ENCODE measurements at places on chromosomes 3 and 15.

- peak; percentile 67 for DNase-seq
Observed at GRCh38 chr3:195187609-195188425, 83.1 kb downstream of the XXYLT1 start.

GRCh38 chr3:80244390-80244789 lies 476.6 kb upstream of the ROBO1 start:
- DNase-seq: no peak

DNA sequence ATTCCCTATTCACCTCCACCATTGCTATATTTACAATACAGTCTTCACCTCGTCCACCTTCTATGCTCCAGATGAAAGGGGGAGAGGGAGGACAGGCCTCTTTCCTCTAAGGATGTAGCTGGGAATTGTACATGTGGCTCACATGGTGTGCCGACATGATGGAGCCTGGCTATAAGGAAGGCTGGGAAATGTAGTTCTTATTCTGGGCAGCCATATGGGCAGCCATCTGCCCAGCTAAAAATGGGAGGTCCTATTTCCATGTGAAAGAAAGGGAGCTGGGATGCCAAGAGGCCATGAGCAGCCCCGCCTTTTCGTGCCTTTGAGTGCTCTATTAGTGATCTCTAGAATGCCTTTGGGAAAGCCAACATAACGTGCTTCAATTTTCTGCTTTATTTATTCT lies 27.1 kb upstream of the MGLL start:
- no peak for DNase-seq

DNA sequence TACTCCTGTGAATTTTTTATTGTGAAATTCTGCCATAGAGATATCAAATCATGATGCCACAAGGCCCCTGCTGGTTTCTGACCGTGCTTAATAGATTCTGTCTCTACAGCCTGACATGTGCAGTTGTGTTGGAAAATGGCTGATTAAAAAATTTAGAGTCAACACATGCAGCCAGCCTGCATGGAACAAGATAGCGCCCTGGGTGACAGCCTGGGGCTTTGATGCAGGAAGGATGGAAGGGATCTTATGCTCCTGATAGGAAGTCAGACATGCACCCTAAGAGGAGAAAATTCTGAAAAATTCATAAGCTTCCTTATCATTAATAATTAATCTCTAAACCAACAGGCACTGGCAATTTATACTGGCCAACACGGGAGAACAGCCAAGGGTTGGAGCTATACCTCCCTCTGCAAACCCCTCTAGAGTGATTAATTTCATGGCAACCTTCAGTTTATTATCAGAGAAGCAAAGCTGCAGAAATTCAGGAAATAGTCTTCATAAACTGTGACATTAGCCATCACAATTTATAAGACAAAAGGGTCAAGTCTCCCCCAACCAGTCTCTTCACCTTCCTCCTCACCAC lies 198.4 kb downstream of the CADPS start:
- no peak for DNase-seq

Measured in HFFc6 (cell line).